IMR-90 (cell line): ENCODE measurements at places on chromosomes 13 and 19.

GRCh38 chr13:62033934-62034333 is 618.3 kb upstream of the PCDH20 start:
- no peak for DNase-seq

- DNase-seq = no peak
Measured at GRCh38 chr13:103812558-103812957, 746.3 kb upstream of the SLC10A2 start.

GRCh38 chr13:66102864-66103263 is 1127.3 kb downstream of the PCDH9 start:
- DNase-seq = peak; percentile 36

- no peak for DNase-seq
Measured at GRCh38 chr13:31725841-31726240, 13.5 kb upstream of the RXFP2 start.

- DNase-seq = no peak
Measured at GRCh38 chr13:71842003-71842402, 25.0 kb downstream of the DACH1 start.

DNA sequence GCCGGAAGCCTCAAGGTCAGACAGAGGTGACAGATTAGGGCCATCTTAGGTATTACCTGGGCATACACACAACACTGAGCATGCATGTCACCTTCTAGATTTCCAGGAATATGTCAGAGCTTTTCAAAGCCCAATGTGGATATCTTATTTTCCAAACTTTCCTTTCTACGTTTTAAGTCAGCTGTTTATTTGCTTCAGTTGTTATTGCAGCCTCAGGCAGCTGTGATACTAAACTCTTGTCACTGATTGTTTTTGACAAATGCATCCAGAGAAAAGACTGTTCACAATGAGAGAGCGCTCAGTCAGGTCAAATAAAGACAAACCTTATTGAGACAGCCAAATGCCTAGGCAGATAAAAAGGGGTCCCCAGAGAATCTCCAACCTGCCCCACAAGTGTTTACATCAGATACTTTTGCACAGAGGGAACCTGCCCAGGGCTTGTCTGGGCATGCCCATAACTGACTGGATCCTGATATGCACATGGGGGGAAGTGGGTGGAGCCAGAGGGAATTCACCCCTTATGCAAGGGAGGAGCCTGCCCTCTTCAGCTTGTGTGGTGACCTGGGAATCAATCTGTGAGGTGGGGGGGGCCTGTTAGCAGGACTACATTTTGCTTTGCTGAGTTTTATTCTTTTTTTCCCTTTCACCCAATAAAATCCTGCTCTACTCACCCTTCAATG is 28.5 kb downstream of the MED4 start:
- peak; percentile 16 for DNase-seq

- DNase-seq = no peak
Measured at GRCh38 chr13:99055281-99055680, 77.4 kb upstream of the DOCK9 start.

DNA sequence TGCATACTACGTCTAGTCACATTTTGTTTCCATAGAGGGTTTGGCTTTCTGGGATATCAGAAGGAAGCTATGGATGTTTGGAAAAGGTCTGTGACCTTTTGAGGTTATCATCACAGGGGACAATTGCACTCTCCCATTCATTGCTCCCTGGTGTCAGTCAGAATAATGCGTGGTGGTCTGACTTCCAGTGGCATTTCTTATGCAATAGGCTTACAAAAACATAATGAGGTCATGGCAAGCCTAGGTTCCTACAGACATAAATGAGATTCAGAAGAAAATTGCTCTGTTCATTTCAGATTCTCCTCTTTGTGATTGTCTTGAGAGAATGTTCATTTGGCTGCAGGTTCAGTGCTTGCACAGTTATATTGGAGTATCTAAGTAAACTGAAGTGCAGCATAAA is 54.6 kb downstream of the ARHGAP35 start:
- DNase-seq = no peak

DNA sequence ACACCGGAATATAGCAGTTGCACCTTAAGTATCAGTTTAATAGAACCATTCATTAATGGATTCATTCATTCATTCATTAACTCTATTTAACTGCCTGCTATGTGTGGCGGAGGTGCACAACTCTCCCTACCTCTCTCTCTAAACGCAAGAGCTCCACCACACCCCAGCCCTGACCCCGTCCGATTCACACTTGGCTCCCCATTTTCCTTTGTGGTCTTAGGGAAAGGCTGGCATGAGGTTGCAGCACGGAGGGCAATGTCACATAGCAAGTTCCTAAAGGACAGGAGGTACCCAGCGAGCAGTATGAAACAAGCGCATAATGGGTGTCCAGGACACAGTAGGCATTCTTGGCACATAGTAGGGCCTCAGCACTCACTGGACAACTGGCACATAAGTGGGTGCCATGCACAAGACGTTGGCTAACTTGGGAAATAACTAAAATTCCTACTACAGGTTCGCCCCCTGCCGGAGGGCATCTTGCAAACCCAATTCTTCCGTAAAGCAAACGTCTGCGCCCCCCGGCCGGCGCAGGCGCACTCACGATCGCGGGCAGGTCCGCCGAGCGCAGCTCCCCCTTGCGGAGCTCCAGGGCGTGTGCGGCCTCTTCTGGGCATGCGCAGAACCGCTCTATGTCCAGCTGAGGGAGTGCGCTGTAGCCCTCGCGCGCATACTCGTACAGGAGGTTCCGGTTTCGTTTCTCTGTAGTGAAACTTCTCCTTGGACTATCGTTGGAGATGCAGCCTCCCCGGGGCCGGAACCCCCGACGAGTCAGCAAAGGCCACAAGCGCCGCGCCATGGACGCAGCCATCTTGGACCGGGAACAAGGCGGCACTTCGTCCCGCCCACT is at the start of gene SARS2:
TSS of gene SARS2 (minus strand) at position 835 of the 847 bp plus-strand sequence. CDS start at position 808, 27 bp downstream.
- peak; percentile 92 for DNase-seq

DNA sequence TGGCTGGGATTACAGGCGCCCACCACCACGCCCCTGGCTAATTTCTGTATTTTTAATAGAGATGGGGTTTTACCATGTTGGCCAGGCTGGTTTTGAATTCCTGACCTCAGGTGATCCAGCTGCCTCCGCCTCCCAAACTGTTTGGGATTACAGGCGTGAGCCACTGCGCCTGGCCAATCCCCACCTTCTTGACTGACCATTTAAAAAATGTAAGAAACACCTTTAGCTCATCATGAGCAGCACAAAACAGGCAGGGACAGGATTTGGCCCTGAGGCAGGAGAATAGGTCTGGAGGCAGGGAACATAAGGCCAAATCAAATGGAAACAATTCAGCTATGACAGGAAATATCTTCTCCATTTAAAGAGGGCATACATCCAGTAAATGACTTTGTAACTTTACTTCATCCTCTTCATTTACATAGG is 1.4 kb upstream of the MPV17L2 start:
- DNase-seq = no peak

DNA sequence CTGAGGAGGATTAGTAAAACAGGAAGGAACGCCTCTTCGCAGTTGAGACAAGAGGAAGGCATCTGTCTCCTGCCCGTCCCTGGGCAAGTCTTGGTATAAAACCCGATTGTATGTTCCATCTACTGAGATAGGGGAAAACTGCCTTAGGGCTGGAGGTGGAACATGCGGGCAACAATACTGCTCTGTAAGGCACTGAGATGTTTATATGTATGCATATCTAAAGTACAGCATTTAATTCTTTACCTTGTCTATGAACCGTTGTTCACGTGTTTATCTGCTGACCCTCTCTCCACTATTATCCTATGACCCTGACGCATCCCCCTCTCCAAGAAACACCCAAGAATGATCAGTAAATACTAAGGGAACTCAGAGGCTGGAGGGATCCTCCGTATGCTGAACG is 722 bp upstream of the TIMM50 start:
- DNase-seq = no peak

GRCh38 chr19:33432446-33433170 is 59.1 kb downstream of the CEBPG start:
- DNase-seq = no peak

GRCh38 chr19:31908496-31909225 is 436.7 kb upstream of the ZNF507 start:
- no peak for DNase-seq

DNA sequence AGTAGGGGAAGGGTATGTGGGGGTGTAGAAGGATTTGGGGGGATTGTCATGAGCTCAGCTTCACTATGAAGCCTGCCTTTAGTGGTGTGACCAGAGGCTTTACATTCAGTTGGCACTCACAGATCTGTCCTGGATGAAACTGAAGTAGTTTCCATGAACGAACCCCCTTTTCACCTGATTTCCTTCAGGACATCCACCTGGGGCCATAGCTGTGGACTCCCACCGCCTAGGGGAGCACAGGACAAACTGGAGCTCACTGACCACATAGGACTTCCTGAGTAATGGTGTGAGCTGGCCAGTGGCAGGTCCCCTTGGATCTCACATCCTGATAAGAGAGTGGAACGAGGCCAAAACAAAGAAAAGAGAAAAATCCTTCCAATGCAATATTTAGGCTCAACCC is 54.1 kb downstream of the MRPL57 start:
- DNase-seq = no peak

DNA sequence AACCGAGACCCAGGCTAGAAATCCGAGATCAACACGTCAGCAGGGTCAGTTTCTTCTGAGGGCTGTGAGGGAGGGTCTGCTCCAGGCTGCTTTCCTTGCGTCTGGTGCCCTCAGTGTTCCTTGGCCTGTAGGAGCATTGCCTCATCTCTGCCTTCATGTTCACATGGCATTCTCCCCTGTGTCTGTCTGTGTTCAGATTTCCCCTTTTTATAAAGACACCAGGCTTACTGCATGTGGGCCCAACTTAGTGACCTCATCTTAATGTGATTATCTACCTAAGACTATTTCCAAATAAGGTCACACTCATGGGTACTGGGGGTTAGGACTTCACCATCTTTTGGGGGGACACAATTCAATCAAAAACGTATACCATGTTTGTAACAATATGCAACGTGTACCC is 57.2 kb upstream of the C1QTNF9 start:
- no peak for DNase-seq

DNA sequence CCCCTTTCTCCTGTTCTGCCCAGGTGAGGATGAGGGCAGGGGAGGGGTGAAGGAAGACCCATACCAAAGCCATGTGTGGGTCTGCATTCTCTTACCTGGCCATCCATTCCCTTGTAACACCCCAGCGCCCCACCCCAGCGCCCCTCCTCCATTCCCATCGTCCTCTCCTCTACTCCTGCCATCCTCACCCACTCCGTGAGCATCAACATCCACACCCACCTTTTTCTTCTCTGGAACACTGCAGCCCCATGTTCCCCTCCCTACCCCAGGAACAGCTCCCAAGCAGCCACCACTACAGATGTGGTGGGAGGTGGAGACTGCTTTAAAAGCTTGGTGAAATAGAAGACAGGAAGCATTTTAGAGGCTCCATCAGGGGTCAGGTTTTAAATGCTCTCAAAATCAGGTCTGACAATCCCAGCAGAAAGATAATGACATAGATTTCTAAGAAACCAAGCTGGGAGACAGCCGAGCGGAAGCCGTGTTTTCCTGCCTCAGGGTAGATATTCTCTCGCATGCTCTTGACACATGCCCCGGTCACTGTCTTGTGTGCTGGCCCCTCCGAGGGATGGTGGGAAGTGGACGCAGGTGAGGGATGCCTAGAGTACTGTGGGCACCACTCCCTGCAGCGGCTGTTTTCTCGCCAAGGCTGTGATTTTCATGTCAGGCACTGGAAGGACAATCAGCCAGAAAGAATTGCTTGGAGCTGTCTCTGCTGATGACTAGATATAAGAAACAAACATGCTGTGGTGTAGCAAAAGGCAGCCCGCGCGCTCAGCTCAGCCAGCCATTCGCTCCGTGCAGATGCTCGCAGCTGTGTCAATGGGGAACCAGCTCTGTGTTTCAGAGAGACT is 9.8 kb downstream of the MEDAG start:
- no peak for DNase-seq

- no peak for DNase-seq
Measured at GRCh38 chr13:73754241-73754640, 380.0 kb downstream of the KLF12 start.

- no peak for DNase-seq
Measured at GRCh38 chr13:75092143-75092542, 389.8 kb downstream of the TBC1D4 start.

DNA sequence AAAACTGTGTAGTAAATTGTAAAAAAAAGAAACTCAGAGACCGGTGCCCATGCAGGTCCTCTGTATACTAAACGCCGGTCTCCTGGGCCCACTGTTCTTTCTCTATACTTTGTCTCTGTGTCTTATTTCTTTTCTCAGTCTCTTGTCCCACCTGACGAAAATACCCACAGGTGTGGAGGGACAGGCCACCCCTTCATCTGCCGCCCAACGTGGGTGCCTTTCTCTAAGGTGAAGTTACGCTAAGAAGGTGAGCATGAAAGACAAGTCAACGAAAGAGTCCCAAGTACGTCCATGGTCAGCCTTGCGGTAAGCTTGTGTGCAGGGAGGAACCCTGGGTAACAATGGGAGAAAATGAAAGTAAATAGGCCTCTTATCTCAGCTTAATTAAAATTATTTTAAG is 48.0 kb upstream of the WASF3 start:
- DNase-seq = no peak

- no peak for DNase-seq
Measured at GRCh38 chr19:53989600-53990533, 1.6 kb upstream of the CACNG6 start.

DNA sequence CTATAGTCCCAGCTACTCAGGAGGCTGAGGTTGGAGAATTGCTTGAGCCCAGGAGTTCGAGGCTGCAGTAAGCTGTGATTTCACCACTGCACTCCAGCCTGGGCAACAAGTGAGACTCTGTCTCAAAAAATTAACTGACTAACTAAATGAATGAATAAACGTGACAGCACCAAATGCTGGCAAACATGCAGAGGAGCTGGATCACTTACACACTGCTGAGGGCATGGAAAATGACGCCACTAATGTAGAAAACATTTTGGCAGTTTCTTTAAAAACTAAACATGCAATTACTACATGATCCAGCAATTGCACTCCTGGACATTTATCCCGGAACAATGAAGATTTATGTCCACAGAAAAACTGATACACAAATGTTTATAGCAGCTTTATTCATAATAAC is 31.3 kb upstream of the GTF3A start:
- DNase-seq = no peak

DNA sequence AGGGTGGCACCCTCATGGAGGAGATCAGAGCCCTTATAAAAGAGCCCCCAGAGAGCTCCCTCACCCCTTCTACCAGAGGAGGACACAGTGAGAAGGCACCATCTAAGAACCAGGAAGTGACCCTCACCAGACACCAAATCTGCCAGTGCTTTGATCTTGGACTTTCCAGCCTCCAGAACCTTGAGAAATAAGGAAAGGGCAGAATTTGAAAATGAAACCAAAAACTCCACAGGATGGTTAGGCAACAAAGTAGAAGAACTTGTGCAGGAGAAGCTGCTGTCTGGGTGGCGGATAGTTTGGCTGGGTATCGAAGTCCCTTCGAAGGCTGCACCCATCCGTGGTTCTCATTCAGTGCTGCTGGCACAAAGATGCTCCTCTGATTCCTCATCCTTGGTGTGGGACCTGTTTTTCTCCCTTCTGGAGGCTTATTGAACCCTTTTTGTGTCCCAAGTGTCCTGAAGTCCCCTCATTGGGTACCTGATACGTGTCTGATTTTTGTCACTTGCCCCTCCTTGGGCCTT is 130.8 kb downstream of the KDM4B start:
- no peak for DNase-seq

- DNase-seq = no peak
Measured at GRCh38 chr13:34243403-34243802, 425.5 kb downstream of the RFC3 start.
